ENCODE measurements at places on chromosomes 1 and 21.

DNA sequence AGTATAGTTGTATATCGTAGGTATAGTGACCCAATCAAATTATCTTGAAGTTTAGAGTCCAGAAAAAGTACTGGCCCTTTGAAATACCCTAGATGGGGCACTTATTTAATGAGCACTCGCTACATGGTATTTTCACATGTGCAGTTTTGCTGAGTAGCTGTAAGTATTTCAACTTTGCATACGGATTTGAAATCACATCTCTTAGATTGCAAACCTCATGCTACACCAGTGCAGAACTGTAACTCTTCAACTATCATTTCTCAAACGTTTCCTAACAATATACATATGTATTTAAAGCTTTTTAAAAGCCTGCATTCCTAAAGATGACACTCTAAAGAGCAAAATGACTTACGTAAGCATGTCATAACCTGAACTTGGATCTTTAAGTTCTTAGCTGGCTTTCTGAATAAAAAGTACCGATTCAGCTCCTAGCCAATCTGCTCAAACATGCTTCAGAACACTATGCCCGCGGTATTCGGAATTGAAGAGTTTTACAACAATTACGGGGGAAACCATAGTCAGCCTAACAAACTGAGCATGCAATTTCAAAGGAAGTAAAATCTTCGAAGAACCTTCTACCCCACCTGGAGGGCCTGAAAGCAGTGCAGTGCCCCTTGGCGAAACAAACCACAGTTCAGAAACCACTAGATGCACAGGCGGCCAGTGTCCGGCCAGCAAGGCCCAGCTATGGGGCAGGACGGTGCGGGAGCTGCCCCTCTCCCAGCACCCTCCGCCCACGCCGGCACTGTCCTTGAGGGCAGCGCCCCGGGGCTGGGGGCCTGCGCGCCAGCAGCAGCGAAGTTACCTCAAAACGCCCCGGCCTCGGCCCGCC lies 863 bp downstream of the FH start:
- DNase-seq, result peak; percentile 36

- DNase-seq, result no peak
Observed at GRCh38 chr1:183590244-183591191, at the start of gene NCF2. TSS of gene NCF2 (minus strand) at chr1:183590459. CDS start at chr1:183590329, 130 bp downstream.

GRCh38 chr1:209642816-209643215 lies 9.4 kb downstream of the LAMB3 start:
- DNase-seq, result no peak

- no peak for DNase-seq
Observed at GRCh38 chr1:68975212-68975933, 478.5 kb upstream of the DEPDC1 start.

DNA sequence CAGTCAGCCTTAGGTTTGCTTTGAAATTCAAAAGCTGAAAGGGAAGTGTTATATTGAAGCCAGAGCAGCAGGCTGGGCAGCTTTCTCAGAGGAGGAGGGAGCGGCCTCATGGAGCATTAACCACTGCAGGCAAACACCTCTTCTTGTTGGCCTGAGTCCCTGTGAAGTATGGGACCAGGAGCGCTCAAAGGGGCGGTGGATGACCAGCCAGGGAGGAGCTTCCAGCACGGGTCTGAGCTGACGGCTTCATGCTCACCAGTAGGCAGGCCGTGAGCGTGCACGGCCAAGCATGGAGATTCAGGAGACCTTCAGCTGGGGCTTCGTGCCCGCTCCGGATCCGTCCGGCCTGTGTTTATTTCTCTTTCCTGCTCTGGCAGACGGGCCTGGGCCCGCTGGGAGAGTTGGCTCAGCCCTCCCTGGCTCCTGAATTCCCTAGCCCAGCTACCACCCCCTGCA lies 245.2 kb downstream of the TRABD2B start:
- no peak for DNase-seq

- DNase-seq, result peak; percentile 3
Observed at GRCh38 chr1:3465091-3465934, 10.8 kb downstream of the ARHGEF16 start.

DNA sequence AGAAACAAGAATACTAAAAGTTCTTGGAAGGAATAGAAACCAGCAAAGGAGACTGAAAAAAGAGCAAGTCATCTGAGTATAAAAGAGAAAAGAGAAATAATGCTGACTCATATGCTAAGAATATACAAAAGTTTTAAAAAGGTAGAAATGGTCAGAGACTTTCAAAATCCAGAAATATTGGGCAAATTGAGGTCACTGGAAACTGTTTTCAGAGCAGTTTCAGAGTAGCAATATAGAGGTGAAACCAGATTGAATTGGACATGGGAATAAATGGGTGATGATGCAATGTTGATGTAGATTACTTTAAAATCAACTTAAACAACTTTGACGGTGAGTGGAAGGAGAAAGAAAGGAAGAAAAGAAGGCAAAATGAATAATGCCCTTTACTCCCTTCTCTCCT lies 1.8 kb upstream of the RPS6KC1 start:
- no peak for DNase-seq

DNA sequence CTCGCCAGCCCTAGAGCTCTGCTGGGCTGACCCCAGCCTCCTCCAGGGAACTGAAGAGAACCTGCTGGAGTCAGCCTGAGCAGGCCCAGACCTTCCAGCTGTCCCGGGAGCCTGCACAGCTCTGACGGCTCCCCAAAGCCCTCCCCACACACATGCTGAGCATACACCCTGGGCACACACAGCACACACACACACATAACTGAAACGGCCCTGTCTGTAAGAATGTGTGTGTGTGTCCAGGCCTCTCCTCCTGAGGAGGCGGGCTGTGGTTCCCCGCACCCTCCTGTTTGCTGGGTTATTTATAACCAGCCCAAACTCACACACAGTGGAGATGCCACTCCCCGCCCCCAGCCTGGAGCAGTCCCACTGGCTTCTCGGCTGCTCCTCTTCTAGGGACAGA lies 20.2 kb downstream of the SDC3 start:
- DNase-seq, result no peak

- DNase-seq, result no peak
Observed at GRCh38 chr1:17805869-17806684, 50.9 kb downstream of the ACTL8 start.

DNA sequence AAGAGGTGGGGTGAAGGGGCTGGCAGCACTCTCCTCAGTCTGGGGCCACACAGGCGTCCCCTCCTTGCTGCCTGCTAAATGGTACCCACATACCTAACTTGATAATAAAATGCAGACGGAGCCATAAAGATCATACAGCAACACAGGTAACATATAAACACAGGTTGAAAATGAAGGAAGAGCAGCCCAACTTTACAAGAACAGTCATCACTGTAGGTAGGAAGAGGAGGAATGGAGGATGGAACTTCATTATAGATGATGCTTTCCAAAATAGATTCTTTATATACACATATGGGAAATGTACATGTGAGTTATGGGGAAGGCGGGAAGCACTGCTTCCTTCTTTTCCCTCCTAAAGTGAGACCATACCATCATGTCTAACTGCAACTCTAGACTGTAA lies 13.4 kb downstream of the C2CD2 start:
- DNase-seq, result no peak

DNA sequence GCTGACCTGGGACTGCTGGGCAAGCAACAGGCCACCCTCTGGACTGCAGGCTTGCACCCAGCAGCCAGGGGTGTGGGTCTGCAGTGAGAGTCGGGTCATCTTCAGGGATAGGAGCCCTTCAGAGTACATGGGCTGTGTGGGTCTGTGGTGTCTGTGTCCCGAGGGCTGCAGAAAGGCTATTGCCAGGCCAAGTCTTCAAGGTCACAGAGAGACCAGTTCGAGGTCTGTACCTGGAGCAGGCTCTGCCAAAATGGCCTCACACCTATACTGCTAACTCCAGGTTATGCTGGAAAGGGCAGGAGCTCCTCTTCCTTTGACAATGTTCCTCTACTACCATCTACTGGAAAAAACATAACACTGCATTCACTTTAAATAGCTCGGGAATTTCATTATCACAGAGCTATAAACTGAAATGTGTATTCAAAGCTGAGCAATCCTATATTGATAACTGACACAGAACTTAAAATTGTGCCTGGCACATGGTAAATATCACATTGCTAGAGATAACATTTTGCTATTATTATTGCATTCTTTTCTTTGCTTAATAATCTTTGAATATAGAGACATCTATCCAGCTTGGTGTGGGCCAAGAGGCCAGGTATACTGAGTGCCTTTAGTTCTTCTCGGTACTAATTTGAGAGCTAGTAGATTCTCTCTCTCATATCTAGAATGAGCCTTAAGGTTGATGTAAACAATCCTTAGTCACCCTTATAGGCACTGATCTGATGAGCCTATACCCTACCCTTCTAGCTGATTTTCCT lies 6.9 kb upstream of the DNAH14 start:
- DNase-seq, result no peak

DNA sequence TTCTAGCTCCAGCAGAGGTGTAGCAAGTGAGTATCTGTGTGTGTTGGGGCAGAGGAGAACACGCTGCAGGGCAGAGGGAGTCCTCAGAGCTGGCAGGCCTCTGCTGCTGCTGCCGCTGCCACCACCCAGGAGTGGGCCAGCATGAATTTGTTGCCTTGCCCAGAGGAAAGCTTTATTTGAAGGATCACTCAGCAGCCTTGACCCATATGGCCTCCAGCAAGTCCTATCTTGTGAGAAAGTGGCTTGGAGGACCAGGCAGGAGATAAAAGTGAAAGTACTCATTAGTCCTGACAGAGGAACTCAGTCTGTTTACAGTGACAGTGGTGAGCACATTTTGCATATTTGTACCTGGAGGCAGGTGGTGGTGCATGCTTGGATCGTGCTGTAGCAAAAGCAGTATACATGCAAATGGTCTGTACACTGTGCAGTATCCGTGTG lies 3.1 kb downstream of the TRAF5 start:
- DNase-seq, result no peak
